T-helper 1 cell (primary cell): ENCODE measurements at places on chromosomes 3 and 15.

DNA sequence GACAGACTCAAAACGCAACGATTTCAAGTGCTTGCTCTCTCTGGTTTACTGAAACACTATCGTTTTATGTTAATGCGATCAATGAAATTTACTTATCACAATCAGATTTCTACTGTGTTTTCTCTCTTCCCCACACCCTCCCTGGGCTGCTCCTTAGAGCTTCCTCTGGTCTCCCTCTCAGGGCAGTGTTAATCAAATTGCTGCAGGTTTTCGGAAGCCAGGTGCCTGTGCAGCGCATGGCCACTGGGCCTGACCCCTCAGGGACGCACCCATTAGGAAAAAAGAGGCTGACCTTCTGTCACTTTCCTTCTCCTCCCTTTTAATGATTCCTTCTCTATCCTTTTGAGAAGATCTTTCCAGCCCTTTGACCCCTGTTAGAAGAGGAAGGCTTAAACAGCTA is 134.5 kb upstream of the ONECUT1 start:
- no peak for DNase-seq

DNA sequence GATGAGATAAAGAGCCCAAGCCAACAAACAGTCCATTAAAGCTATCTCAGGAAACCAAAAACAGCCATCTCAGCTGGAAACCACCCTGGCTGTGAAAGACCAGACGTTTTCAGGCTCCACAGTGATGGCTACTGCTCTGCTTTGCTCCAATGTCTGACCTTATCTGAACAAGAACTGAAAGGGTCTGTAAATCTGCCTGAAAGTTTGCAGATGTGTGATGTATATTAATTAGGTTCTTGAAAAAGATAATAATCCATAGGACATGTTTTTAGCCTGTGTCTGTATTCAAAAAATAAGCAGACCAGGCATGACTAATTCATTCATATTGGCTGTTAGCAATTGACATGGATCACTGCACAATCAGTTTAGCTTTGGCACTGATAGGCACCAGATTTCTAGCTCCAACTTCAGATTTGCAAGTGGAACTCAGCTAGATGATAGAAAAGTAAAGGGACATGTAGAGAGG is 611.4 kb upstream of the NAALADL2 start:
- no peak for DNase-seq

DNA sequence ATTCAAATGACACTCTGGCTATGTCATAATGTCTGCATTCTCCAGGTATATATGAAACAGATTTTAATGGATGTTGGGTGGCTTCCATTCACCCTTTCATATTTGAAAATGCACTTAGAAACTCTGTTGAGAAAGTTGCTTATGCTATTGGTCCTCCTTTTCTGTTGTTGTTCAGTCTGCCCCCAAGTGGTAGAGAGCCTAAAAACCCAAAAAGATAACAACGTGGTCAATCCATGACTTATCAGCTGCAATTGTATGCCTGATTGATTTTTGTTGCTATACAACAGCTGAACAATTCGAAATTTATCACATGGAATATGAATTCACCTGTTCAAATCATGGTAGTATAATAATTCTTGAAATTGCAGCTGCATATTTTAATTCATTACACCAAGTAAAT is 279.8 kb downstream of the ROBO2 start:
- DNase-seq: no peak

- DNase-seq: no peak
These were observed 60.7 kb downstream of the AGTR1 start for GRCh38 chr3:148758303-148758884.

DNA sequence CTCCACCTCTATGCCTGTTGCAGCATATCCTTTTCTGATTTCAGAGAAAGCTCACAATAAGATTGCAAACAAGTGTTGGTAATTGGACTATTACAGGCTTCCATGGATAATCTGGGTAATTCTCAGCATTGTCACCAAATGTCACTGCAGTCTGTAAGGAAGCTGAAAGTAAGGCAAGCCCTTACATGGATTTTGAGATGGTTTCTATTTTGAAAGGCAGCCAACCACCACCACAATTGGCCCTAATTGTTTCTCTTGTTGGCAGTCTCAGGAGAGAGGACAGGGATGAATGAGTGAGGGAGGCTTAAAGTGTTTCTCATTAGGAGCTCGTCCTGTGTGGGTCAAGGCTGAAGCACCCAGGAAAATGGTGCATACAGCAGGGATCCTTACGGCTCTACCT is 879.9 kb downstream of the TUSC7 start:
- no peak for DNase-seq

- no peak for DNase-seq
These were observed 21.3 kb upstream of the RFTN1 start for GRCh38 chr3:16534640-16535262.

DNA sequence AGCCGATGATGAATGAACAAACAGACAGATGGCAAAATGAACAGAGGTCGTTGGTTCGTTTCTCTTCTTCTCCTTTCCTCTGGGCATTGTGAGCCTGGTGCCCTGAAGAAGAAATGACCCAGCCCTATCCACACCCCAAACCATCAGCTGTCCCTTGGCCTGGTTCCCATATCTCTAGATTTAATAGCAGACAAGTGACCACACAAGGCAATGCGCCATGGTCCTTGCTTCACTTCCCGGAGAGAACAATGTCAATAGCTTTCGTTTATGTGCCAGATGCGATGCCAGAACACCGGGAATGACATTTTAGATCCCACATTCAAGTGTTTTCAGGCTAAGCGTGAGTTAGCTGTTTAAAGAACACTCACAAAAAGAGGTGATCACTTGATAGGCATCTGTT is 17.7 kb downstream of the POC1A start:
- no peak for DNase-seq

DNA sequence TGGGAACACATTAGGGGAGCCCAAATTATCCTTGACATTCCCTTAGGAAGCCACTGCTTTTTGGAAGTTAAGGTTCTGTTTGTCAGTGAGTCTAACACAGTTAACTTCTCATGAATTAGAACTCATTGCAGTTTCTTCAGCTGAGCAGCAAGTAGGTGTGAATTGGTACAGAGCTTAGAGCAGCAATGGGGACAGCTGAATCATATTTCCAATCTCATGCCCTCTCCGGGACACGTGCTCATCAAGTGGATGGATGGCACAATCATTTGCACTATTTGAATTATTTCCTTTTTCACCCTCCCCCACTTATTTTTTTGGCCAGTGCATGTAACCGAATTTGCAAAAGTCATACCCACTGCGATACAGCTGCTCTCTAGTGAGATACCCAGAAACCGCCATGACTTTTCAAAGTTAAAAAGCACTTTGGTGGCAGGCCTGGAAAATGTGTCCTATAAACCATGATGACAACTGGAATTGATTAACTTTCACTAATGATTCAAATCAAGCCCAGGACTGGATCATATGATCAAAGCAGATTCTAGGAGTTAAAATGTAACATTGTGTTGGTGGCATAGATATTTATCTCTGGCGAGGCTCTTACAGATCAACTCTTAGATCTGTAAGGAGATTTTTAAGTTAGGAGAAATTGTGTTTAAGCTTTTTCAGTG is 76.4 kb downstream of the EBLN2 start:
- DNase-seq: no peak

DNA sequence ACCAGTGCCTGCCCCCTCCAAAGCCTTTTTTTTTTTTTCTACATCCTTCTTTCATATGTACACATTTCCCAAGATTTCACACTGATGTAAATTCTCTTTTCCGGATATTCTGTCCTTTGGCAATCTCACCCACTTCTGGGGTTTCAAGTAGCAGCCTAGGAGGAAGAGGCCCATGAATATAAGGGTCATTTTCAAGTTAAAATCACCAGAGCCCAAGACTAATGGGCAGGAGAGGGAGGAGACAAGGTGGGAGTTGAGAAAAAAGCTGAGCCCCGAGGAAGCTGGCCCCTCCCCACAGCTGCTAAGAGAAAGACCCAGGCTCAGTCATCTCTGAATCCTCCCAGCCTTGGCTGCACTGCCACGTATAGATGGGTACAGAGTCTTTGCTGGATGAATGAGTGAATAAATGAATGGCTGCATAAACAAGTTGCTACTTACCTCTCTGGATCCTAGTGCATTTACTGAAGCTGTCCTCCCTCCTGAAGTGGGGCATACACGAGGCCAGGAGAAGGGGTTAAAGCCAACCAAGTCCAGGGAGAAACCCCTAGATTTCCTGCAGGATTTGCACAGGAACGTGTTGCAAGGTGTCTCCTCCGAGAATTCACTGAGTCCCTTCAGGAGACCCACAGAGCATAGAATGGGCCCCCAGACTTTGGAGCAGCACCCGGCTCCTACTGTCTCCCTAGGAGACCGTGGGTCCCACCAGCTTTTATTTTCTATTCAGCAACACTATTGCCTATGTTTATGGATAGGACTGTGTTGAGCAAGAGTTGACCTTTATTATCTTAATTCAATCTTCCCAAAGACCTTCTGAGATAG is 100.8 kb upstream of the LIPC start:
- DNase-seq: no peak

- no peak for DNase-seq
These were observed 65.5 kb downstream of the CORO2B start for GRCh38 chr15:68644083-68644904.

- no peak for DNase-seq
These were observed 57.1 kb downstream of the IQCH start for GRCh38 chr15:67311731-67312130.

- DNase-seq: no peak
These were observed 102.5 kb downstream of the MESD start for GRCh38 chr15:80887148-80887547.

DNA sequence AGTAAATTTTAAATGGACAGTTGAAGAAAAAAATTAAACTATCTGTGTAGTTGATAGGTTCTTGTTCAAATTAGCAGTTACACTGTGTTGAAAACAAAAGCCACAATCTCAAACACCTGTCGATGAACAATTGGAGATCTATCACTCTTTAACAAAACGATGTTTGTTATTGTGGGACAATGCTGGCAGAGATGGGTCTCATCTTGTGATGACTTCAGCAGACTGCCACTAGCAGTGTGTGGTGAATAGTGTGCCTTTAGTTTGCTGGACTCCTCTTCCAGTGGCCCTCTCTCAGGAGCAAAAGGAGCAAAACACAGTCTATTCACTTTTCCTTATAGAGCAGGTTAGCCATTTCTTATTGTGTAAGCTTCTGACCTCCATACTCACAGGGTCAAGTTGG is 14.7 kb upstream of the TRIM59 start:
- DNase-seq: no peak

DNA sequence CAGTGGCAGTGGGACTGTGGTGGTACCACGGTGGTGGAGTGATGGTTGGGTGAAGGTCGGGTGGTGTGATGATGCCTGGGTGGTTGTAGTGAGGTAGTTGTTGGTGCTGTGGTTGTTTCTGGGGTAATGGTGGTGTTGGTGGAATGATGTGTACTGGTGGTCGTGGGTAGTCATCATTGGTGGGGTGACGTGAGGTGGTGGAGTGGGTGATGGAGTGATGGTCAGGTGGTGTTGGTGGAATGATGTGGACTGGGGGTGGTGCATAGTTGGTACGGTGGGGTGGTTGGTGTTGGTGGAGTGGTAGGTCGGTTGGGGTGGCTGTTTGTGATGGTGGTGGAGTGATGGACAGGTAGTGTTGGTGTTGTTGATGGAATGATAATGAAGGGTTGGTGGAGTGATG is 87.1 kb downstream of the PDCD6IP start:
- DNase-seq: no peak

DNA sequence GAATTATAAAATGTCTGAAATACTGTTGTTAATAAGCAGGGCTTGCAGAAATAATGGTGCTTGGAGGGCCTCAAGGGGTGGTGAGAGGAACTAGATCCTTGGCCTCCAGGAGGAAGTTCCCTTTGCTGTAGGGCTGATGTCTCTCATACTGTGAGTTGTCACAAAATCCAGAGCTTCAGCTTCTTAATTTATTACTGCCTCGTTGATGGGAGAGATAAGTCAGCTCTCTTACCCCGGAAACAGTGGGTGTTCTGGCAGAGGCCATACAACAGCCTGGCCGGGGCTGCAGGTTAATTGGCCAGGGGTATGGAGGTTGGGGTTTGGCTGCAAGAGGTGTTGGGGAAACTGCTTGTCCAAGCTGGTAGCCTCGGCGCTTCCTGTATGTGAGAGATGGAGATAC is 15.5 kb downstream of the MAPKAPK3 start:
- DNase-seq: peak; percentile 32

DNA sequence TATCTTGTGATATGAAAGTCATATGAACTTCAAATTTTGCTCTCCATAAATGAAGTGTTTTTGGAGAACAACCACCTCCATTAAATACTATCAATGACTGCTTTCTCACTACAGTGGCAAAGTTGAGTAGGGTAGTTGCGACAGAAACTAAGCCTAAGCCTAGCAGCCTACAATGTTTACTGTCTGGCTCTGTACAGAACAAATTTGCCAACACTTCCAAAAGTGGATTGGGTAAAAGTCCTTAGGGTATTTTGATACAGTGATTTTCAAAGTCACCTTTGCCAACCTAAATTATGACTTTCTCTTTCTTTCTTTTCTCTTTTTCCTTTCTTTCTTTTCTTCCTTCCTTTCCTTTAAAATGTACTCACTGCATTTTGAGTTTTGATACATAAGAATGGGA is 142.6 kb downstream of the PLCL2 start:
- DNase-seq: no peak

DNA sequence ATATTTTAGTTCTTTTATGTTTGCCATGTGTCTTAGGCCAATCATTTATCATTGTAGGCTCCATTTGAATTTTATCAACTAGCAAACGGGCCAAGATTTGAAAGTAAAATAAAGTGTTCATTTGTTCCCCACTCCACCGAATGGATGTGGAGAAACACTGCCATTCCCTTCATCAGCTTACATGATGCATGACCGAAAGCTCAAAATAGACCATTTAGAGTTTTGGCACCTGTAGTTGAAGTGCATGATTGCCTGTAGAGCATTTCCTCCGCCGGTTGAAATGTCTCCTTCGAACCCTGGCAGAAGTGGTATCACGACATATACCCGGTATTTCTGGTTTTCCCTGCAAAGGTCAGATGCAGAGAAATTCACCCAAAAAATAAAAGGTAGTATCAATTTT is 165.6 kb downstream of the PLD1 start:
- DNase-seq: no peak

DNA sequence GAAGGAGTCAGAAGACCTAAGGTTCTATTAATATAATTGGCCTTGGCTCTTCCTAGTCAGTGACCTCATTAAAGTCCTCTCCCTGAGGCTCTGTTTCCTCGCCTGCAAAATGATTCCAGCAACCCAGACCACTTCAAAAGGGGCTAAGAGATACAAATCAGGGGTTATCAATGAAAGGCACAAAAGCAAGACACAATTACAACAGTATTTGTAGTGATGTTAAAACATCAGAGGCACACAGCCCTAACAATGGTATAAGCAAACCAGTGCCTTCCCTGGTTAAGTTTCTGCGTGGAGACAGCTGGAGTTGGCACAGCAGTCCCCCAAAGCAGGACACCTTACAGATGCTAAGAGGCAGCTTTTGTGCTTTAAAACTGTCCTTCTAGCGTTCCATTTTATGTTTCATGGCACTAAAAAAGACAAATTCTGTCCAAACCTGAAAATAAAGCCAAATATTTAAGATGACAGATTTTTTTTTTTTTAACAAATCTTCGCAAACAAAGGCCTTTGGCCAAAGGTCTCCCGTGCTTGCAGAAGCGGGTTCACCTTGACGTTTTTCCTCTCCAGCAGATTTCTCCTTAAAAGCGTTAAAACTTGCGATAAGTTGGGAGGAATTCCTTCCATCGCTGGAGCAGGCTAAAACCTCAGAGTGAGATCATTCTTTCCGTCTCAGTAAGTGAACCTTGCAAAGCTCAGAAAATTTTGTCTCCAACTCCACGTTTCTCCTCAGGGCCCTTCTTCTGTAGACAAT is 999 bp downstream of the ZNF280D start:
- no peak for DNase-seq

- no peak for DNase-seq
These were observed at the start of gene HTR3D for GRCh38 chr3:184031187-184031792. Gene HTR3D (plus strand): TSS chr3:184031742. CDS start chr3:184031742, 0 bp downstream.
